HL-60 (cell line): ENCODE measurements at places on chromosomes 3 and 15.

GRCh38 chr15:31489801-31490646 is 163.4 kb downstream of the KLF13 start:
- peak; percentile 55 for DNase-seq

DNA sequence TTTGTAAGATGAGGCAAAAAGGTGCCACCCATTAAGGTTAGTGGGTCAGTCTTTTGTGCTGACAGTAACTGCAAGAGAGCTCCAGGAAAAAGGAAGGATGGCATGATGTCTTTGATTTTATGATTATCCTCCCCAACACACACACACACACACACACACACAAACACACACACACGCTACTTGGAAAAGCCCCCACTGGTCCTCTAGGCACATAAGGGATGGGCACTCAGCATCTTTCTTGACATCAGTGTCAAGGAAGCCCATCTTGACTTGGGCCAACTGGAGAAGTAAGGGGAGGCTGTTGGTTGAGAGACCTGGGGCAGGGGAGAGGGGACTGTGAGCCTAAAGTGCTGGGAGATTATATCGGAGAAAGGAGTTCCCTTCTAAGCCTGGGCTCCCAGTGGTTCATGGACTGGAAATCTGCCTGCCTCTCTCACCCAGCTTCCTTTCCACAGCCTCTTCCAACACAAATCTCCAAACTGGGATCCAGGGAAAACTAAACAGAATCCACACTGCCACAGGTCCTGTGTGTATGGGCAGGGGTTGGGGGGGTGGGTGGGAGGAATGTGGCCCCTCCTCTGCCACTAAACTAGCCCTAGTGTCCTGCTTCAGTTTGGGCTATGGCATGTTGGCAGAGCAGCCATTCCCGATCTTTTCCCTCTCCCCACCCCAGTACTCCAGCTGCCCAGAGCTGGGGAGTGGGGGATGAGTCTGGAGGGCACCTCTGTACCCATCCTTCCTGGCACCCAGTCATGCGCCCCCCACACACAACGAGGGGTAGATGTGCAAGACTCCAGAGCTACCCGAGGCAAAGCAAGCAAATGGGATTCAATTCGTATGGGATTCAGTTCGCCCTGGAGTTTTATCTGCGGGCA is 1.6 kb downstream of the AMOTL2 start:
- no peak for DNase-seq

DNA sequence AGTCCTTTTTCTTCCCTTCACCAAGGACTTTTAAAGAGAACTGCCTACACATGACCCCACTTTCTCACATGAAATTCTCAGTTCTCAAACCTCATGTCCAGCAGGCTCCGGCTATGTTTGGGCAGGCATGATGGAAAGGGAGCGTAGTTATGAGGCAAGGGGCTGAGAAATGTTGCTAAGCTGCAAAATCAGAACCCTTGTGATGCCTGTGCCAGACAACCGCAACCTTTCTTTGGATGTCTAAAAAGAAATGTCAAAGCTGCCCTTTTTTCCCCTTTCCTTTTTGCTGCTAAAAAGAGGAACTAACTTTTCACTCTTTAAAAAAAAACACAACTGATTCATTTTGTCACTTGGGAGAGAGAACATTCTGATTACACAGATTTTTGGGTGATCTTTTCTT is 19.2 kb downstream of the GNB4 start:
- DNase-seq: peak; percentile 52

DNA sequence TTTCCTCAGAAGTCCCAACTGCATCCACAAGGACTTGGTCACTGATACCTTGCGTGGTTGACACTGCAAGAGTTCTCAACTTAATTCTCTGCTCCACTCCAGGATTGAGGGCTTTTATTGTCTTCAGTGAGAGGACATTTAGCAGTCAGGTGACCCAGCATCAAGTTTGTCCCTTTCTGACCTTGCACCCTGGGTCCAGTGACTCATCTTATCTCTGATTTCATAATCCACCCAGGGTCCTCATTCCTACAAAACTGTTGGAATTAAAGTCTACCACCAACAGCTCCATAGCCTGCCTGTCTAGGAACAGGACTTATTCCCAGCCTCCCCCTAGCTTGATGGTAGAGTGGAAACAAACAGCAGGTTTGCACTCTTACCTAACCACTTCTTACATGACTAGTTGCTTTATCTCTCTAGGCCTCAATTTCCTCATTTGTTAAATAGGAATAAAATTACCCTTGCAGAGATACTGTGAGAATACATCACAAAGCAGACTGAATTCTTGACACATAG is 151.3 kb upstream of the LPP start:
- no peak for DNase-seq

DNA sequence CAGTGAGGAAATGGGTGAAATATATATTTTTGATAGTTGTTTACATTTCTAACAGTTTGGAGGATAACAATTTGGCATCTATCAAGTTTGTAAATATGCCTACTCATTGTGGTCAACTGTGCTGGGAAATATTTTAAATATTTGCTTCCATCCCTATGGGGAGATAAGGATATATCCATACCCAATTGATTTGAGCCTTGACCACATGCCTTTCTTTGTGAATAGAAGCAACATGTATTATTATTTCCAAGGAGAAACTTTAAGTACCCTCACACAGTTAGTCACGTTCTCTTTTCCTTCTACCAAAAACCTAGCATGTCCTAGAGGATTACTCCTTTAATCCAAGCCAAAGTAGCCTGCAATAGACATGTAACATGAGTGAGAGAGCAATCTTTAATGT is 245.4 kb upstream of the CBLB start:
- DNase-seq: no peak

DNA sequence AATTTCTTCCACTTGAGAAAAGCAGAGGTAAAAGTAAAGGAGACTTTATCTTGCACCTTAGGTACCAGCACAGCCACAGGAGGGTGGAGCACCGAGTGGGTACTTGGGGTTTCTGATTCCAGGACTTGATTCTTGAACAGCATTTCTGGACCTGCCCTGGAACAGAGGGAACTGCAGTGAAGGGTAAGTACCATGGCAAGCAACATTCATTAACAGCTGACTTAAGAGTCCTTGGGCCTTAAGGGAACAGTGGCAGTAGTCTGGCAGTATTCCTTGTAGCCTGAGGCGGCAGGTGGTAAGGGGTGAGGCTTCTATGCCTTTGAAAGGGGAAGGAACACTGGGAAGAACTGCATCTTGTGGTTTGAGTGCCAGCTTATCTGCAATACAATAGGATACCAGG is 551.9 kb downstream of the RSL24D1 start:
- no peak for DNase-seq

DNA sequence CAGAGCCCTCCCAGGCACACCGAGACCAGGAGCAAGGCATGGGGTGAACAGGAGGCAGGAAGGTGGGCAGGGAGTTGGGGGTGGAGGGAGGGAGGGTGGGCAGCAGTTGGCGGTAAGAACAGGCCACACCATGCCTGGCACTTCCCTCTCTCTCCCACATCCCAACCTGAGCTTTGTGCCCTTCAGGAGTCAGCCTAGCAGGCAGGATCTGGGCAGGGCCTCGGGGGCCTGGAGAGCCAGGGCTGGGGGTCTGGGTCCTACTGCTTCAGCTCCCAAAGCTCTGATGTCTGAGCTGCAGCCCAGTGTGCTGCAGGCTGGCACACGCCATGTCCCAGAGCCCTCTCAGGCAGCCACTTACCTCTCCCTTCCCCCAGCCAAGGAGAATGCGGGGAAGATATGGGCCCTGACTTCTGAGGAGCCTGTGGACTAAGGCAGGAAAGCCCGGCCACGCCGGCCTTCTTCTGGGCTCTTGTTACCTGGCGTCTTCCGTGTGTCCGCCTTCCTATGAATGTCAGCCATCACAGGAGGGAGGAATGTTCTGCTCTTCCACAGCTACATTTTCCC is 2.9 kb upstream of the MYL3 start:
- no peak for DNase-seq

DNA sequence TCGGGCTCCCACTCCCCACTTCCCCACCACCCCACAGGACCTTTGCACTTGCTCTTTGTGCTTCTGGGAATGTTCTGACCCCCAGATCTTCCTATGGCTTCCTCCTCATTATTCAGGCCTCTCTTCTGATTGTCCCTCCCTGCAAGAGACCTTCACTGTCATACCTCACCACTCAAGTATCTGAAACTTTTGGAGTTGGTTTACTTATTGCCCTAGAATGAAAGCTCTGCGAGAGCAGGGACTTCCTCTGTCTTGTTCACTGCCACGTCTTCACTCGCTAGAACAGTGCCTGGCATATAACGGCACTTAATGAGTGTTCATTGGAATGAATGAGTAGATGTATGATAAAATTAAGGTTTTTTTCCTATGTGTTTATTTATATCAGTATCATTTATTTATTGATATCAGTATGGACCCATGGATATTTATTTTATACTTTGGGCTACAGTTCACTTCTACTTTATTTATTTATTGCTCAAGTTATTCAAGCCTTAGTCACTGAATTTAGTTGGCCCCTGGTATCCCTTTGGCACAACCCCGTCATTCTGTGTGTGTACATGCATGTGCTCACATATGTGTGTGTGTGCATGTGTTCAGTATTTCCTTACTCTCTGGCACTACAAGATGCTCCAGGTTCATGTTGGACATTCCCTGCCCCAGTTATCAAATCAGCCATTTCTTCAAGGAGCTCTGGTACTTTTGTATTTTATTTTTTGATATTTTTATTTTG is 197.6 kb downstream of the THSD4 start:
- DNase-seq: no peak

- DNase-seq: no peak
Observed at GRCh38 chr3:38469852-38470251, 16.2 kb downstream of the ACVR2B start.

DNA sequence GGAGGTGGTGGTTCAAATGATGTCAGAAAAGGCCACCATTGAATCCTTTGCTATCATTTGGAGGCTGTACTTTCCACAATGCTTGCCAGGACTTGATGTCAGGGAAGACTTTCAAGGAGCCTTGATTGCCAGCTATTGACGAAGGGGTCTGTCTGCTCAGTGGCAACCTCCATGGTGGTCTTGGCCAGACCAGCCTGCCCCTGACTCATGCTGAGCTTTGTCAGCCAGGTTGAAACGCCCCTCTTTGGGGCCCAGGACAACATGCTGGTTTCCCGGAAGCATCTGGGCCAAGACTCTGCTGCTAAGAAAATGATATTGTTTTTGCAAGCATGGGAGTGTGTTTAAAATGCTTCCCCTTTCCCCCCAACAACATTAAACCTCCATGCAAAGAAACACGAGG is 26.7 kb downstream of the CGNL1 start:
- DNase-seq: no peak

- no peak for DNase-seq
Observed at GRCh38 chr15:56960116-56960515, 41.7 kb downstream of the TCF12 start.

DNA sequence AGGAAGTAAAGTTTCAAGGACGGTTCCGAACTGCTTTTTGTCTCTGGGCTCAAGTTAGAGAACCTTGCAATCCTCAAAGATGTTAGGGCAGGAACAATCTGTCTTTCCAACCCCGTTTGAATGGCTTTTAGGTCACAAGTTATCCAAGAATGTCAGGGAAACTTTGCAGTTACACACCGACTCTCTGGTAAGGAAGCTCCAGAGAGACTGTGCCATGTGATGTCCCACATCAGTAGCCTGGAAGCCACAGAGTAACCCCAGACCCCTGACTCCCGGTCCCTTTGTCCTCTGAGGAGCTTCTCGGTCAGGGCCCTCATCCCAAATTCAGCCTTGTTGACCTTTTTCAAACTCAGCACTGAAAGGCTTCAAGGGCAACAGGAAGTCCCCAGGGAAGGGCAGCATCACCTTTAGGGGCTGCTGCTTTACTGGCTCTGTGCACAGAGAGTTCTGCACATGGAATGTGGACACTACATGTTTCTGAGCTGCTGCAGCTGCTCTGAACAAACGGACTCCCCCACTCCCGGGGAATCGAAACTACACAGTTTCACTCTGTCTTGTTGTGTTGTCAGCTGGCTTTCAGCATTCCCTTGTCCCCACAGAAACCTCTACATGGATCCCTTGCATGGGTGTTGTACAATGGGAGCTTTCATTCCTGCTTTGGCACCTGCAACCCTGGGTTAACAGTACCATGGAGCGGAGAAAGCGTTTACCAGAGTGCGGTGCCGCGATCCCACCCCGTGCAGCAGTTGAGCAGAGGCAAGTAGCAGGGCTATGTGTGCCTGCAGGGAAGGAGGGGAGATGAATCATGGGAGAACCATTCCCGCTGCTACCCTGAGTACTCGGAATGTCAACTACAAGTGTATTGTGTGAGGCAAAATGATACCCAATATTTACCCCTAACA is 408.2 kb upstream of the THBS1 start:
- DNase-seq: no peak

- no peak for DNase-seq
Observed at GRCh38 chr15:67170143-67170925, 84.1 kb downstream of the AAGAB start.

DNA sequence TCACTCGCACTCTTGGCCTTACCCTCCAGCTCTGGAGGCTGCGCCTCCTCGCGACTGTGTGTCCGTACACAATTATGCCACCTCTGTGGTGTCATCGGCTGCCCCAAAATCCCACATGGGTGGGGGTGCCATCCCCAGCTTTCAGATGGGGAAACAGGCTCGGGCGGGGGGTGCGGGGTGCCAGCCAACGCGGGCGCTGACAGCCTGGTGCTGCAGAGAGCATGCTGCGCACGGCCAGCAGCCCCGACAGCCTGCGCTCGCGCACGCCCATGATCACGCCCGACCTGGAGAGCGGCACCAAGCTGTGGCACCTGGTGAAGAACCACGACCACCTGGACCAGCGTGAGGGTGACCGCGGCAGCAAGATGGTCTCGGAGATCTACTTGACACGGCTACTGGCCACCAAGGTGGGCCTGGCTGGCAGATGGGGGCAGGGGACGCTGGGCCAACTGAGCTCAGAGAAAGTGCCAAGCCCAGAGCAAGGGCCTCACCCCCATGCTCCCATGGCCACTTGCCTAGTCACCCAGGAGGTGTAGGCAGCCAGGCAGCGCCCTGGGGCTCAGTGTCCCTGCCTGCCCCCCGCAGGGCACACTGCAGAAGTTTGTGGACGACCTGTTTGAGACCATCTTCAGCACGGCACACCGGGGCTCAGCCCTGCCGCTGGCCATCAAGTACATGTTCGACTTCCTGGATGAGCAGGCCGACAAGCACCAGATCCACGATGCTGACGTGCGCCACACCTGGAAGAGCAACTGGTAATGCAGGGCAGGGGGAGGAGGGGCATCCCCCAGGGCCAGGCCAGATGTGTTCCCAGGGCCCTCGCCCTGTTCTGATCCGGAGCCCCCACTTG is 47.0 kb downstream of the PLXNA1 start:
- DNase-seq: no peak
